ENCODE measurements at places on chromosomes 5 and 9.
A peak's percentile ranks its signal among the peaks of the same experiment; 100 is the strongest.

DNA sequence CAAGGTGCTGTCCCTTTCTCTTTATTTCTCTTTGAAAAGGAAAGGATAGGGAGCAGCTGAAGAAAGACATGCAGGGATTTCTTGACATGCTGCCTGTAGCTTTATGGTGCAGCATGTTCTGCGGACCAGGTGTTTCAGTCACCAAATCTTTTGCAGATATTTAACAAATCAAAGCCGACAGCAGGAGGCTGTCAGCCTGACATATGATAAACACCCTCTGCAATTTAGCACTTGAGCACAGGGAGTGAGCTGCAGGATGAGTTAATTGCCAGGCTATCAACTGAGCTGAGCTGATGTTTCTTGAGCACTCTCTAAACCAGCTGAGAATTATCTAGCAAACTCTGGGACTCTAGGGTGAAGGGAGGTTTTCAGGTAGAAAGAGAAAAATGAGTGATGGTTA, 212.8 kb upstream of the ATP10B start:
- DNase-seq, result no peak

DNA sequence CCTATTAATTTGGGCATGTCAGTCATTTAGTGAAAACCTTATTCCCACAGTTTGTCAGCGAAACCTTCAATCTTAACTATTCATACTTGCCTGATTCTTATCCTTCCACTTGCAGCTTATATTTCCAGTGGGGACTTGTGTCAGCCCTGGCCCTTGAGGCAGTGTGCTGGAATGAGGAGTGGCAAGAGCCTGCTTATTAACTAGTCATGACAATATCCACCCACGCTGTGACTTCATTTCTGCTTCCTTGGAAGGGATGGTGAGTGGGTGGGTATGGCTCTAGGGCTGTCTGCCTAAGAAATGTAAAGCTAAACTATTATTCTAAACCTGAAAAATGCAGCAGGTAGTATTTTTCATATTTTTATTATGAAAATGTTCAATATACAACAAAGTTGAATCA, 34.0 kb upstream of the LURAP1L start:
- no peak for DNase-seq

DNA sequence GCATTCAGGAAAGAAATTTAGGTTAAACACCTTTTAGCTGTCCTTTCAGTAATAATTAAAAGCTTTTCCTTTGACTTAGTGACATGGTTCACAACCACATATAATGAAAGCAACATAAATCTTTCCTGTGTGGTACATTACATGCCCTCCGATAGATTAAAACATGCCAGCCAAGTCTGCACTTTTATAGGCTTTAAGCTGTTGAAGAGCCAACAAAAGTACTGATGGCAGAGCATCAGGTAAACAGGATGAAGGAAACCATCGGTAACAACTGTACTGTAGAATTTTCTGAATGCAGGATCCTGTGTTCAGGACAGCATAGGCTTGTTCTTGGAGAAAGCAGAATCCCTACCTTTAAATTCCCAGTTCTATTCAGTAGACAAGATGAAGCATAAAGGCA, 226.6 kb downstream of the MLLT3 start:
- DNase-seq, result no peak

DNA sequence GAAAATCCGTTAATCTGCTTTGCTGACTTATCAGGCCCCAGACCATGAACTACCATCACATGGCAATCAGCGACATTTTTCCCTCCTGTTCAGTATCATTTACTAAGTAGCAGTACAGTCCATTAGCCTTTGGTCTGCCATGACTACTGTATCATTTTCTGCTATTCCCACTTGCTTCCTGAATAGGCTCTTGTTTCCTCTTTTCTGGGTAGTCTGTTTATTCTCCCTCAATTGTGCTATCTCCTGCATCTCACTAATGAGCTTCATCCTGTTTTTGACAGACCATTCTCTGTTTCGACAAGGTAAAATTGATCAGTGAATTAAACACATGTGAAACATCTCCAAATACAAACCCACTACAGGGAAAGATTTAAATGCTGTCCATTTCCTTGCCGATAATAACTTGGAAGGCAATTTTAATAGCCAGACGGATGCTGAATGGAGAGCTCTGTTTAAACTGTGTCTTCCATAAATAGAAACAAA, 263.5 kb upstream of the ANKRD55 start:
- DNase-seq, result peak; percentile 91

DNA sequence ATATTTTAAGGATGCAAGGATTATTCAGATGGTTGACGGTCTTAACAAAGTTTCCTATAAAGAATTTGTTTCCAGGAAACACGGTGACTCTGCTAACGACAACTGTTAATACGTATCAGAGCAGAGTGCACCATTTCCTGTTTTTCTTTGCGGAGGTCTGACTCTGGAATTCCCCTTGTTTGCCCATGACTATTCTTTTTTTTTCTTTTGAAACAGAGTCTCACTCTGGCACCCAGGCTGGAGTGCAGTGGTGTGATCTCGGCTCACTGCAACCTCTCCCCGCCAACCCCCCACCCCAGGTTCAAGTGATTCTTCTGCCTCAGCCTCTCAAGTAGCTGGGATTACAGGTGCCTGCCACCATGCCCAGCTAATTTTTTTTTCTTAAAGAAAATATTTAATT, 115.9 kb downstream of the CDC42SE2 start:
- DNase-seq, result peak; percentile 43

DNA sequence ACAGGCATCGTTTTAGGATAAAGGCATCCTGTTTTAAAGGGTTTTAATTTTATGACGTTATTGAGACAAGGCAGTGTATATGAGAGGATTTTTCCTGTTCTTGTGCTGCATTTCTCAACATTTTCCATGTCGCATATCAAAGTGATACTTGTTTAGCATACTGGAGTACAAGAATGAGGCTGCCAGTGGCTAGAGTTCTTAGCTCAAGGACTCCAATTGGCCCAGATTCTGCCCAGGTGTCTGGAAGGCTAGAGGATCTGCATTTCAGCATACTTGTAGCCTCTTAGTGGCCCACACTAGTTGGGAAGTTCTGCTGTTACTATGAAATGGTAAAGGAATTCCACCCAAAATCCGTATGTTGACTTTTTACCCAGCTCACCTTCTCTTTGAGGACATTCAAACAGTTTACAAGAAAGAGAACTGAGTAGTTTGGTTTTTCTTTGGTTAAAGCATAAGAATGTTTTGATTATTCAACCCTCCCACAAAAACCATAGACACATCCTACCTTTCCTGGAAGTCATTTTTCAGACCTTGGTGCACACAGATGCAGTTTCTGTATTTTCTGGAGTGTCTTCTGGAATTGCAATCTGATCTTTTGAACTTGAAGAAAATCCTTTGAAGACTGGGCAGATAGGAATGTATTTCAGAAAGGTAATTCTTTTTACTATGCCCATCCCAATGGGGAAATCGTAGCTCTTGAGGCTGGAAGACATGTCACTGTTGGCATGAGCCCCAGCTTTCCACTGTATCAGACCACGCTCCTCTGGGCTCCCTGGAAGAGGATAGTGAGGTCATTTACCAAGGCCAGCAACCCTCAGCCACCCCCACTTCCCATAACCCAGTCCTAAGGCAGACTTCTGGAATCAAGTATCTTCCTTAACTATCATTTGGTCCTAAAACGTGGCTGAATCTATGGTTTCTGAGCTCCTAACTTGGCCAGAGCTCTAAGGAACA, 11.3 kb downstream of the SLC23A1 start:
- DNase-seq, result no peak

GRCh38 chr5:169548315-169548714, 35.3 kb upstream of the SPDL1 start:
- no peak for DNase-seq

DNA sequence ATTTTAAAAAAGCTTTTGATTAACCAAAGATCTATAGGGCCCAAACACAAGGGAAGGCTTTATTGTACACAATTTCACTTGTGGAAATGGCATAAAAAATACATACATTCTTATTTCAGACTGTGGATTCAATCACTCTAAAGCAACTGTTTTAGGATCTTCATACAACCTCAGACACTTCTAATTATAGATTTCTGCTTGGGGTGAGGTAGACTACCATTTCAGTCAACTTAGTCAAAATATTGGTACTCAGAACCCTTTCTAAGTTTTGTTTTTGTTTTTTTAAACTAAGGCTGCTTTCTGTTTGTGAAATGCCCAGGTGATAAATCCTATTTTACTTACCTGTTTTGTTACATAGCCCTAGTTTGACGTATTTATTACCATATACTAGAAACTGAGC, 284.5 kb upstream of the RASA1 start:
- no peak for DNase-seq

DNA sequence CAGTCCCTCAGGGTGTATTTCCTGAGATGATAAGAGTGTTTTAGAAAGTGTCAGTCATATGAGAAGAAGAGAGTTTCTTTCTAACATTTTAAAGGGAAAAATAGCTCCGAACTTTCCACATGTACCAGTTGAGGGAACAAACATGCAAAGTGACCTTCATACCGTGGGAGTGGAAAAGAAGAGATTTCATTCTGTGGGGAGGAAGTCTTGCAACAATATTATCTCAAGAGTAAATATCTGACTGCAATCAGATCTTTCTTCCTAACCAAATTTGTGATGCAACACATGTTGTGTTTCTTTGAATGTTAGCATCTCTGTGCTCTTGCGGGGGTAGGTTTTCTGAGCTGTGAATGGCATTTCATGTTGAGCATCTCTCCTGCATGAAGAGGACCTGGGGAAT, 30.6 kb downstream of the ANKRD55 start:
- DNase-seq, result no peak

- DNase-seq, result no peak
Observed at GRCh38 chr9:134336228-134336627, 10.0 kb downstream of the RXRA start.

DNA sequence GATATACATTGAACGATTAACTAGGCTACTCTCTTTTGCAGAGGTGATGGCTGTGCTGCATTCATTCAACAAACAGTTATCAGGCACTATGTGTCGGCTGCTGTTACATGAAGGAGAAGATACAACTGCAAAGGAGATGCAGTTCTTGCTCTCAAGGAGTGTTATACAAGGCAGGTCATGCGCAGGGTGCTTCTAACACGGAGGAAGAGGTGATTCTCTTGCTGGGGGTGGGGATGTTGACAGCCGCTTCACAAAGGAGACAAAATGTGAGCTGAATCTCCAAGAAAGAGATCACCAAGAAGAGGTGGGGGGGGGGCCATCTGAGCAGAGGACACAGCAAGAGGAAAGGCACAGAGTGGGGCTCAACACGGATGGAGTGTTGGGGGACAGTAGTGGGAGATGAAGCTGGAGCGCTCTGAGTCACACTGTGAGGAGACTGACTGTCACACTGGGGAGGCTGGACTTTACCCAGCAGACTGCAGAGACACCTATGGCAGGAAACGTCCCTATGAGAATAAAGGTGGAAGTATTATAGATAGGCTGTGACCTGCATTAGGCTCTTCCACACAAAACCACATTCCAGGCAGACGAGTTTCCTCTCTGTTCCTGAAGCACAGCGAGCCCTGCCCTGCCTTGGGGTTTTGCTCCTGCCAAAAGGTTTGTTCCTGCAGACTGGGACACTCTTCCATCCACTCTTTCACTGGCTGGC, 20.9 kb downstream of the NDUFA8 start:
- DNase-seq, result no peak

DNA sequence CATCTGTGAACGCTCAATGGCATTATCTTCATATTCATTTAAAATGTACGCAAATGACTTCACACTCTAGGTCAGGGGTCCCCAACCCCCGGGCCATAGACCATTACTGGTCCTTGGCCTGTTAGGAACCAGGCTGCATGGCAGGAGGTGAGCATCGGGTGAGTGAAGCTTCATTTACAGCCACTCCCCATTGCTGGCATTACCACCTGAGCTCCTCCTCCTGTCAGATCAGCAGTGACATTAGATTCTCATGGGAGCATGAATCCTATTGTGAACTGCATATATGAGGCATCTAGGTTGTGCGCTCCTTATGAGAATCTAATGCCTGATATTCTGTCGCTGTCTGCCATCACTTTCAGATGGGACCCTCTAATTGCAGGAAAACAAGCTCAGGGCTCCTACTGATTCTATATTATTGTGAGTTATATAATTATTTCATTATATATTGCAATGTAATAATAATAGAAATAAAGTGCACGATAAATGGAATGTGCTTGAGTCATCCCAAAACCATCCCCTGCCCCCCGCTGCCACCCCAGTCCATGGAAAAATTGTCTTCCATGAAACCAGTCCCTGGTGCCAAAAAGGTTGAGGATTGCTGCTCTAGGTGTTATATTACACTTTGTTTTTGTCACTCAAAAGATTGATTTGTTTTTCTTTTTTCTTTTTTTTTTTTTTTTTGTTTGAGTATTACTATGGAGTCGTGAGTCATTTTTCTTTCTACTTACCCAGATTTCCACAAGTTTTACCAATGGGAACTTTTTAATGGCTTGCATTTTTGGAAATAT, 127.2 kb downstream of the DOCK8 start:
- no peak for DNase-seq

DNA sequence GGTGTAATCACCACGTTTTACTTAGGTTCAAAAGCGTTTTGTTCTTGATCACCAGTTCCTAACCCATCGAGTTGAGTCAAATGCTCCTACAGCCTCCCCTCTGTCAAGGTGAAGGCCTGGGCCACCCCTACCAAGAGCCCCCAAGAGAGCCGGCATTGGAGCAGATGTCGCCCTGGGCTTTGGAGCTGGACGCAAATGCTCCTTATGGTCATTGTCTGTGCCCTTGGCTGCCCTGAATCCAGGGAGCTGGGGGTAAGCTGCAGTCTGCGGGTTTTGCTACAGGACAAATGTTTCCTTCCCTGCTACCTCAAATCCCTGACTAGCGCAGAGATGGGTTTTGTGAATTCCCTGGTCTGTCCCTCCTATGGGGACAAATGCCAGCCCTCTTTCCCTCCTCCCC, 4.9 kb downstream of the RNF183 start:
- no peak for DNase-seq

DNA sequence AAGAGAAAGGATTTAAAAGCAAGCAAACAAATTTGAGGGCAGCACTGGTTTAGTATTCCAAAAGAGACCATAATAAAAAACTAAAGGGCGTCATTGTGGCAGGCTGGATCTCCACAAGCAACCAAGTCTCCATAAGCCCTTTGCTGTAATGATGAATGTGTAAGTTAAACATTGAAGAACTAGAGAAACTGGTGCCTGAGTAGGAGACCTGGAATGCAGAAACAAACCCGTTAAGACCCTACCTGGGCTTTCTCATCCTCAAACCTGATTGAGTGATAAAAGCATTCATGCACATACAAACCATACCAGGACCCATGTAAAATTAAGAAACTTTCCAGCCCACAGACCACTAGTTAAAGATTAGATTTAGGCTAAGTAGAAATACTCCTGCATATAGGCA, 1.9 kb upstream of the SCGB3A2 start:
- no peak for DNase-seq

DNA sequence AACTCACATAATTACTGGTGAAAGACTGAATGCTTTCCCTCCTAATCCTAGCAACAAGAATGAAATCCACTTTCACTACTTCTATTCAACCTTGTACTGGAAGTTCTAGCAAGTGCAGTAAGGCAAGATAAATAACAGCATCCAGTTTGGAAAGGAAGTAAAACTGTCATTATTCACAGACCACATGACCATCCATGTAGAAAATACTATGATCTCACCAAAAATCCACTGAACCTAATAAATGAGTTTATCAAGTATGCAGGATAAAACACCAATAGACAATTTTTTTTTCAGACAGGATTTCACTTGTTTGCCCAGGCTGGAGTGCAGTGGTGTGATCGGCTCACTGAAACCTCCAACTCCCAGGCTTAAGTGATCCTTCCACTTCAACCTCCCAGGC, 117.7 kb downstream of the TMEM167A start:
- DNase-seq, result no peak
